RPMI7951 (cell line): ENCODE measurements at places on chromosomes 7 and 10. TPM values are rescaled to one million over a fixed set of nuclear protein-coding genes. Genes with fewer than 3 reads are reported as not detected.

GRCh38 chr10:11825796-11826414 lies 2.7 kb downstream of the PROSER2 start:
- DNase-seq, result no peak

MYO3A gene
- total RNA-seq, result not detected in 2 replicates

GRCh38 chr7:100003711-100004661 lies 11.4 kb upstream of the ZKSCAN1 start:
- DNase-seq, result no peak

DNA sequence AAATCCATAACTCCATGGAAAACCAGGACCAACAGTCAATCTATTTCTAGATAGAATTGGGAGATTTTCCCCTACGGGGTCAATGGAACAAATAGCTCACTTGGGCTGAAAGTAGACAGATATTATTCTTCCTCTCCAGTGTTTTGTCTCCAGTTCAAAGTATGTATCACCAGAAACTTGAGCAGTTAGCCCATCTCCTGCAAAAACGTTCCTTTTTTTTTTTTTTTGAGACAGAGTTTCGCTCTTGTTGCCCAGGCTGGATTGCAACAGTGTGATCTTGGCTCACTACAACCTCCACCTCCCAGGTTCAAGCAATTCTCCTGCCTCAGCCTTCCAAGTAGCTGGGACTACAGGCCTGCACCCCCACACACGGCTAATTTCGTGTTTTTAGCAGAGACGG lies 390.0 kb upstream of the AUTS2 start:
- DNase-seq, result no peak

- peak; percentile 47 for DNase-seq
These were observed 121.6 kb downstream of the OAT start for GRCh38 chr10:124296813-124297788.
